ENCODE measurements at places on chromosomes 16 and 17.
A peak's percentile ranks its signal among the peaks of the same experiment; 100 is the strongest.

DNA sequence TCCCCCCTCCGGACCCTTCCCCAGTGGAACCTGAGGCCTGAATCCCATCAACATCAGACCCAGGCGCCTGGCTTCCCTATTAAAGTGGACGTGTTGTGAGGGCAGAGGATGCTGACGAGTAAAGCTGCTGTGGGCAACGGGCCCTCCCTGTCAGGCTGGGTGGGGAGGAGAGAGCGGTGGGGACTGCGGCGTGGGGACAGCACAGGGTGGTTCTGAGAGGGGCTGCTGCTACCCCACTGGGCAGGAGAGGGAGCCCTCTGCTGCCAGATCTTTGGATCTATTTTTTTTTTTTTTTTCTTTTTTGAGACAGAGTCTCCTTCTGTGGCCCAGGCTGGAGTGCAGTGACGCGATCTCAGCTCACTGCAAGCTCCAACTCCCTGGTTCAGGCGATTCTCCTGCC is 5.9 kb downstream of the CA5A start:
- no peaks in the 10 kb centered on the region for H3K36me3 ChIP-seq
- H3K4me1 ChIP-seq, result peaks cover 5% of the 10 kb centered on the region
- no peak overlapping the region for H3K27ac ChIP-seq
- no peak overlapping the region for H3K4me3 ChIP-seq

- peaks cover 18% of the 10 kb centered on the region for H3K36me3 ChIP-seq
- no peak overlapping the region for H3K4me3 ChIP-seq
- DNase-seq, result no peak
- no peak overlapping the region for H3K27ac ChIP-seq
- H3K4me1 ChIP-seq, result peaks cover 7% of the 10 kb centered on the region
- no peaks in the 10 kb centered on the region for H3K27me3 ChIP-seq
Measured at GRCh38 chr17:1796800-1797199, 32.9 kb downstream of the SMYD4 start.

- H3K27ac ChIP-seq, result peak overlapping the region; percentile 80
- peaks cover 25% of the 10 kb centered on the region for H3K36me3 ChIP-seq
- H3K4me3 ChIP-seq, result peak overlapping the region; percentile 88
- DNase-seq, result peak; percentile 72
- peaks cover 28% of the 10 kb centered on the region for H3K27me3 ChIP-seq
Measured at GRCh38 chr16:31201582-31202413, 762 bp downstream of the PYCARD start.

- H3K4me1 ChIP-seq, result no peaks in the 10 kb centered on the region
- H3K36me3 ChIP-seq, result no peaks in the 10 kb centered on the region
- no peak for DNase-seq
- no peaks in the 10 kb centered on the region for H3K27me3 ChIP-seq
- H3K27ac ChIP-seq, result no peak overlapping the region
Measured at GRCh38 chr17:13367154-13367553, 234.6 kb downstream of the HS3ST3A1 start.

DNA sequence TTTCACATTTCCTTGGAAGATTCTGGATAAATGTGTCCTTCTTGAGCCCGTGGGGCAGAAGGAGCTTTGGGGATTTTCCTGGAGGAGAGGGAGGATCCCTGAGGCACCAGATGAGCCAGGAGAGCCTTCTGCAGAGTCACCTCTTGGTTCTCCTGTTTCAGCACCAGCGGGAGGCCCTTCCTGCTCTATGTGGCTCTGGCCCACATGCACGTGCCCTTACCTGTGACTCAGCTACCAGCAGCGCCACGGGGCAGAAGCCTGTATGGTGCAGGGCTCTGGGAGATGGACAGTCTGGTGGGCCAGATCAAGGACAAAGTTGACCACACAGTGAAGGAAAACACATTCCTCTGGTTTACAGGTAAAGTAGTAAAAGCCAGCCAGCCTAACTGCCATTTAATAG is 77.1 kb downstream of the ARSG start:
- no peak overlapping the region for H3K4me3 ChIP-seq
- H3K27me3 ChIP-seq, result no peaks in the 10 kb centered on the region
- no peak overlapping the region for H3K27ac ChIP-seq

GRCh38 chr16:1941162-1942046 is 1.6 kb downstream of the MSRB1 start:
- H3K4me3 ChIP-seq, result peak overlapping the region; percentile 82
- peak overlapping the region; percentile 69 for H3K27ac ChIP-seq
- DNase-seq, result no peak
- peaks cover 2% of the 10 kb centered on the region for H3K36me3 ChIP-seq
- peaks cover 30% of the 10 kb centered on the region for H3K4me1 ChIP-seq

- H3K4me3 ChIP-seq, result no peak overlapping the region
- no peaks in the 10 kb centered on the region for H3K36me3 ChIP-seq
- H3K4me1 ChIP-seq, result no peaks in the 10 kb centered on the region
- H3K27ac ChIP-seq, result no peak overlapping the region
Measured at GRCh38 chr17:33560165-33560564, 267.1 kb upstream of the ASIC2 start.

- no peak overlapping the region for H3K4me3 ChIP-seq
- H3K36me3 ChIP-seq, result peaks cover 15% of the 10 kb centered on the region
- DNase-seq, result no peak
- H3K27ac ChIP-seq, result no peak overlapping the region
- H3K4me1 ChIP-seq, result no peaks in the 10 kb centered on the region
- no peaks in the 10 kb centered on the region for H3K27me3 ChIP-seq
Measured at GRCh38 chr17:2903193-2903974, 107.1 kb downstream of the RAP1GAP2 start.

All from activated naive CD4-positive, alpha-beta T cell treated with anti-CD3 and anti-CD28 coated beads, Interleukin-2, amount 10 ng/mL, durations not matched to agents 7 days and 5 days (primary cell).